CD4-positive, alpha-beta T cell treated with Interleukin-4 for 1 hour (primary cell): ENCODE measurements at places on chromosomes 6 and 20.

DNA sequence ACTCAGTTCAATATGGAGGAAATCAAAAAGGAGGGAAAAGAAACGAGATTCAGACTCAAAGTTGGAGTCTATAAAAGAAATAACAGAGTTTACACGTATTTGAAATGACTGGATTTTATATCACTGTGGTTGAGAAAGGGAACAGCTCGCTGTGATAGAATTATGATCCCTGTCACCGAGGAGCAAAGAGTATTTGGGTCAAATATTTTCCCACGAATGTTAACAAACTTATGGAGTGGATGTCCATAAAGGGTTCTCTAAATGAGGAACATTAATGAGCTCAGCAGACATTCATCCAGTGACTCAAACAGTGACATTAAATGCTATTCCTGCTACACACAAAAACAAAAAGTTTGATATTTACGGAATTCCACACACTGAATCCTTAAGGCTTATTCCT, 57.9 kb downstream of the FHL5 start:
- DNase-seq = no peak

GRCh38 chr6:41059556-41059955, 6.6 kb downstream of the APOBEC2 start:
- no peak for DNase-seq

DNA sequence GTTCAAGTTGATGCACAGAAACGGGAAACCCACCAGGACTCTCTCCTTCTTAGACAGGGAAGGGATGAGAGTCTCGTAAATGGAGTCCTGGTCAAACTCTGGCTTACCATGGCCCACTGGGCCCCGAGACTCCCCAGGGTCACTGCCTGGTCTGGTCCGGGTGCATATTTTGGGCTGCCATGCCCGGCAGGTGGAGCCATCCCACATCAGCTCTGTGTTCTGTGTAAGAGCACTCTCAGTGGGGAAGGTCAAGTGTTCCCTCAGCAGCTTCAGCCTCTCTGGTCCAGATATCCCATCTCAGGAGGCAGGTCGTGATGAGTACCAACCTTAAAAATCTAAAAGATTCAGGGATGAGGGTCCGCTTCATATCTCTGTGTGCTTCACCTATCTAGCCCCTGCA, 138.8 kb downstream of the EDN3 start:
- DNase-seq = no peak

DNA sequence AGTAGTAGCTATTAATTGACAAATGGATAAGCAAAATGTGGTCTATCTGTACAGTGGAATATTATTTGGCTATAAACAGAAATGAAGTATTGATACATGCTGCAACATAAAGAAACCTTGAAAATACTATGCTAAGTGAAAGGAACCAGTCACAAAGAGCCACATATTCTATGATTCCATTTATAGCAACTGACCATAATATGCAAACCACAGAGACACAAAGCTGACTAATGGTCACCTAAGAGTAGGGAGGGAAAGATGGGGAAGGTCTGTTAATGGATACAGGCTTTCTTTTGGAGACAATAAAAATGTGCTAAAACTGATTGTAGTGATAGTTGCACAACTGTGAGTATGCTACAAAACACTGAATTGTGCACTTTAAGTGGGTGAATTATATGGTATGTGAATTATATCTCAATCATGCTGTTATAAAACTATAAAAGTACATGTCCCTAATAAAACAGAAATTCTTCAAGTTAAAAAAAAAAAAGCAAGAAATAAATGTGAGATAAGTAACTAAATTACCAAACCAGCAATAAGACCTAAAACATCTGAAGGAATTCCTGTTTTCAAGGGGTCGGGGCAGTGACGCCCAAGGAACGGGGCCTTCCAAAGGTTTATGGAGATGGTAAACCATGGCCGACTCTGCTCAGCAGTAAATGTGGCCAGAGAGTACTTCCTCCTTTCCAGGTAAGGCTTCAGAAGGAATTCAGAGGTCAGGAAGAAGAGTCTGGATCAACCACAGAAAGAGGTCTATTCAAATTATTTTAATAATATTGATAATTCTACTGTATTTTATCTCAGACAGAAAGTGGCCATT, 75.4 kb downstream of the ARHGAP18 start:
- no peak for DNase-seq

GRCh38 chr6:85669735-85670194, 27.1 kb upstream of the SYNCRIP start:
- peak; percentile 30 for DNase-seq

DNA sequence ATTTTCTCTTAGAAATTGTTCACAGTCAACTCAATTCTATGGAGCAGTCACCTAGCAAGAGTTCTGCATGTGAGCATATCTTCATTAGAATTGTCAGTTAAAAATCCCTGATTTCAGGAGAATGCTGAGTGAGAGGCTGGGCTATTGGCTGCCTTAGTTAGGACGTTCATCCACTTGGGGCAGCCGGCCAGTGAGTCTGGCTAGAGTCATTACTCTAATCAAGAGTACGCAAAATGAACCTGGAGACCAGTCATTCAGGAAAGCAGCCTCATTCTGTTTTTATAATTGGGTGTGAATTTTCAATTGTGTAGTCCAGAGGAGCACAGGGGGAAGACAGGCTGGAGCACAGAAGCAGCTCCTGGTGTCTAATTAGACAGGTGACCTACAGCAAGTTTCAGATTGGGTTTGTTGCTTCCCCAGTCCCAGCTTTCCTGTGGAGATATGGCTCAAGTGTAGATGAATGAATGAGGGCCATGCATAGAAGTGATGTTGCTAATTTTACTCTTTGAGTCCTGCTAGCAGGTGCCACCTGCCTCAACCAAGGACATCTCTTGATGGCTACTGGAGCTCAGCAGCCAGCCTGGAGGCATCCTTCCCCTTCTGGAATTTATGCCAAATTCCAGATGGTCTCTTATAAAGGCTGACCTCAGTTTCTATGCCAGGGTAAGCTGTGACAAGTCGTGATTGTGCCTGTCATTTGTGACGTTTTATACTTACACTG, 265.7 kb downstream of the NKAIN2 start:
- no peak for DNase-seq

- no peak for DNase-seq
Measured at GRCh38 chr6:141123497-141123896, 1009.2 kb upstream of the GJE1 start.

GRCh38 chr6:96898241-96898851, 655 bp upstream of the NDUFAF4 start:
- DNase-seq = no peak

- DNase-seq = no peak
Measured at GRCh38 chr6:20644667-20645370, 110.6 kb downstream of the CDKAL1 start.

DNA sequence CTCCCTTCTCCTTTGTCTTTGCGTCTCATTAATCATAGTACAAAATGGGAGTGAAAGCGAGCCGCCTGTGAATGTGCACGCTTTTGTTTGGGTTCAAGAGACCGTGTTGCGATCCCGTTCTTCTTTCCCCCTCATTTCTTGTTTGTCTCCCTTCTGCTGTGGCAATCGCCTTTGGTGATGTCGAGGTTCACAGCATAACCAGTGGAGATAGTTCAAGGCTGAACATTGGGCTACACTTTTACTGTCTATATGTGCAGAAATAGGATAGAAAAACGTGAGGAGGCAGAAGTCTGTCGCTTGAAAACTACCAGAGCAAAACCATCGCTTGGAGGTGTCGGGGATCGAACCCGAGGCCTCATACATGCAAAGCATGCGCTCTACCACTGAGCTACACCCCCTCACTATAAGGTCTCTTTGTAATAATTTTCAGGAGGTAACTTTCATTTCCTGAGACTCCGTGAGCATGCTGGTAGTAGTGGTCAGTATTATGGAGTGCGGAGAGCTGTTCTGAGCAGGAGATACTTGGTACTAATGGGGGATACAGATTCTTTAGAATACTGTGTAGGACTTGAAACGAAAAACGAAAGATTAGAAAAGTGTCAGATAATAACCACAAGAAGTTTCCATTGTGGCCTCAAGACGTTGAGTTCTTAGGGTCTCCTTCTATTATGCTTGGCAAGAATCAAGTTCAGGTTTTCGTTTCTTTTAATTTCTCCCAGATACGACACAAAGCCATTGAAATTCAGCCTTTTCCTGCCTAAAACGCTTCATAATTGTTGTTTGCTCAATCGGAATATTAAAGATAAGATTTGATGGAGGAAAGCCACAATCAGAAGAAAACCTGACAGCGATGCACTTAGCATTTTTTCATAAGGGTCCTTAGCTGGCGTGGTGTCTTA, 106.6 kb downstream of the TRIM27 start:
- no peak for DNase-seq

GRCh38 chr20:3559637-3560036, 88.8 kb downstream of the ATRN start:
- DNase-seq = no peak

DNA sequence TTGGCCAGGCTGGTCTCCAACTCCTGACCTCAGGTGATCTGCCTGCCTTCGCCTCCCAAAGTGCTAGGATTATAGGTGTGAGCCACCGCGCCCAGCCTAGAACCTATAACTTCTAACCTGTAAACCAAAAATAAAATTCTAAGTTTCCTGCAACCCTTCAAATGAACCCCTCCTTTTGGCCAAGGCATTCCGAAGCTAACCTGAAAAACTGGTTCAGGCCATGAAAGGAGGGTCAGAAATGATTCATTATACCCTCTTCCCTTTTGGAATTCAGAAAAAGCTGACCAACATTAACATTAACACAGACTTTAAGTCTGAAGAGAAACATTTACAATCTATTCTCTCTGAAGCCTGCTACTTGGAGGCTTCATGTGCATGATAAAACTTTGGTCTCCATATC, 165.1 kb downstream of the TINAG start:
- no peak for DNase-seq

DNA sequence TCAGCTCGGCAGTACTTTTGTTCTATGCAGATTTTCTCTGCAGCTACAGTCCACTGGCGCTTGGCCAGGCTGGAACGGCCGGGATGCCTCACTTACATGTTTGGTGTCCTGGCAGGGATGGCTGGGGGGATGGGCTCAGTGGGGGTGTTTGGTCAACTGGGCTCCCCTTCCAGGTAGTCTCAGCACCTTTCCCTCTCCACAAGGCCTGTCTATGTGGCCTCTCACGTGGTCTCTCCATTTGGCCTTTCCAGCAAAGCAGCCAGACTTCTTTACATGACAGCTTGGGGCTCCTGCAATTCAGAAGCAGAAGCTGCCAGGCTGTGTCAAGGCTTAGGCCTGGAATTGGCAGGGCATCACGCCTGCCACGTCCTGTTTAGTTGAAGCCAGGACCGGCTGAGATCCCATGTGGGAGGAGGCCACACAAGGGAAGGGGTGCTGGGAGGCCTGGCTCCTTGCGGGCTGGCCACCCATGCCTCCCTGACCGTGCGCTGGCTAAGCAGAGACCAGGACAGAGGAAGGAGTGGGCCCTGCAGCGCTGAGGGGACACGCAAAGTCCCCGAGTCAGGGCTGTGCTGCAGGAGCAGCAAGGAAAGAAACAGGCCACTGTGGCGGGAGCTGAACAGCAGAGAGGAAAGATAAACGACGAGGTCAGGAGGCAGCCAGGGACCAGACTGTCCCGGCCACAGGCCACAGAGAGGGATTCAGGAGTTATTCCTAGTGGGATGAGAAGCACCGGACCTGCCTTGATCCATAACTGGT, 38.9 kb downstream of the MGME1 start:
- no peak for DNase-seq

DNA sequence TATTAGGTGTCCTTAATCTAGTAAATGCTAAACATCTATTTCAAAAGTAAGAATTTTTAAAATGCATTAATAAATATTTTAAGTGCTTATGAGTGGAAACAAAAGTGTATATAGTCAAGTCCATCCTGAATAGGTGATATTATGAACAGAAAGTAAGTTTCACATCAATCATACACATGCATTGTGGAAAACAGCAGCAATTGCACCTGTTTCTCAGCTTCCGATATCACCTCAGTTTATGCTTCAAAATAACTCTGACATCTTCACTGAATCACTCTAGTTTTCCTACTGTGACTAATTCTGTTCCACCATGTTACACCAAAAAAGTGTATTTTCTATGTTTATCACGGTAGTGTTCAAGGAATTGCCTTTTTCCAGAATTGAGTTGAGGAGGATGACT, 172.6 kb upstream of the MANEA start:
- DNase-seq = no peak

- DNase-seq = peak; percentile 50
Measured at GRCh38 chr6:17703256-17703694, 3.5 kb downstream of the NUP153 start.

DNA sequence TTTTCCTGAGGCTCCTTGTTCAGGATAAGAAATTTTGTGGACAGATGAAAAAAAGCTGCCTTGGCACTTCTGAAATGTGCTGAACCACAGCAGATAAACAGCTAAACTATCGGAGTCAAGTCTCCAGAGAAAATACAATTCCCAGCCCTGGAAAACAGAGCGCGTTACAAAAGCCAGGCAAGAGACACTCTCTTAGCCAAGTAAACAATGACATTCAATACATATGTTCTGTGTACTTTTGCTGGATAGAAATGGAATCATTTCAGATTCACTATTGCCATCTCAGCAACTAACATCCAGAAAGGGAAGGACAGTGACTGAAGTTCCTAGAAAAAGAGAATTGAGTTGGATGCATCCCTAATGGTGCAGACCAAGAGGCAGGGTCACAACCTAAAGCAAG, 196.8 kb upstream of the NRSN1 start:
- no peak for DNase-seq

GRCh38 chr20:24638591-24639548, 169.4 kb downstream of the SYNDIG1 start:
- DNase-seq = no peak

DNA sequence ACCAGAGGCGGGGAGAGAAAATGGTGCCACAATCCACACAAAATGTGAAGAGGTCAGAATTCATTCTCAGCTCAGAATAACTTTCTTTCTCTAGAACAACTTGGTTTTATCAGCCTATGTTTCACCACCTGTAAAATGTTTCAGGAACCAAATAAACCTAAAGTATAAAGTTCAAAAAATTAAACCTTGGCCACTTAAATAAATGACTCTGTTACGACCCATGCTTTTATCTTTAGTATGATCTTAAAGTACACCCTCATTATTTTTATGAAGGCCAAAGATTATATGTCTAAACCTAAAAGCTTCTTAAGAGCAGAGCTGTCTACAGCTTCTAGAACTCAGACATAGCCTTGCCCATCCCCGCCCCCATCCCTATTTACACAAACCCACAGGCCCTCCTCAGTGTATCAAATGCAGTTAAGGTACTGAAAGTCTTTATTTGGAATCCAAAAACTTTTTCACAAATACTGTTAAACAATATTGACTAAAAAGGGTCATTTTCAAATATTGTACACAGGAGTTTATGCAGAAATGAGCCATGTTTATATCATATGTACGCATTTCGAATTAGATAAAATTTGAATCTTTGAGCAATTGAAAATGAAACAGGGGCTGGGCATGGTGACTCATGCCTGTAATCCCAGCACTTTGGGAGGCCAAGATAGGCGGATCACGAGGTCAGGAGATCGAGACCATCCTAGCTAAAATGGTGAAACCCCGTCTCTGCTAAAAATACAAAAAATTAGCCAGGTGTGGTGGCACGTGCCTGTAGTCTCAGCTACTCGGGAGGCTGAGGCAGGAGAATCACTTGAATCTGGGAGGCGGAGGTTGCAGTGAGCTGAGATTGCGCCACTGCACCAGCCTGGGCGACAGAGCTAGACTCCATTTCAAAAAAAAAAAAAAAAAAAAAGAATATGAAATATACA, 5.7 kb upstream of the NHSL1 start:
- DNase-seq = no peak

GRCh38 chr6:71400852-71401251, 112.2 kb downstream of the OGFRL1 start:
- DNase-seq = no peak

- DNase-seq = no peak
Measured at GRCh38 chr6:372336-372911, 19.1 kb upstream of the IRF4 start.
